ENCODE measurements at places on chromosomes 4 and X.

GRCh38 chr4:10891866-10892265 lies 207.3 kb upstream of the CLNK start:
- DNase-seq: no peak

- DNase-seq: no peak
Observed at GRCh38 chr4:183670251-183670650, 11.2 kb downstream of the TRAPPC11 start.

DNA sequence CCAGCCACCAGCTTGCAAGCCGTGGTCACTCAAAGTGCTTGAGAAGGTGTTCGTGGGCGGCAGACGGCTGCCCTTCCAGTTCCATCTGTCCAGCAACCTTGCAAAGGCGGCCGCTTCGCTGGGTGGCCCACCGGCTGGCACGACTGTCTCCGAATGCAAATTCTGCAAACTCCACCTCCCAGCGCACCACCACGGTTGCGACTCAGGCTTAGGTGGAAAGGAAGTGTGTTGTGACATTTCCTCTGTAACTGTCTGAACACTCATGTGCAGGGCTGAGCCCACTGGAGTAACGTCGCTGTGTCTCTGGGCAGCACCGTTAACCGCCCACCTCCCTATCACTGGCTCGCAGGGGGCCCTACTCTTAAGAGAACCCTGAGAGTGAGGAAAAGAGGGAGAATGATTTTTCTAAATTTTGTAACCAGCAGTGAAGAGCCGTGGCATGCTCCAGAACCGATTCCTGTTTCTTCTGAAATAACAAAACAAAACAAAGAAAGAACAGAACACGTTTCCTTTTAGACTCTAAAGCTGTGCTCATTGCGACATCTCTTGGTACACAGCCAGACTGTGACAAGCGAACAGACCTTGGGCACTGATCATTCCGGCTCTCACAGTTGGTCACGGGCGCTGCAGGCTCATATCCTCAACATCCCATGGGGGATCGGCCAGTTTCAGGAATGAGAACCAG lies at the start of gene P2RY8:
Gene P2RY8, minus strand, starts transcription at position 155 of the 685 bp plus-strand sequence. CDS start 70,627 bp downstream, outside the sequence.
- DNase-seq: peak; percentile 79

DNA sequence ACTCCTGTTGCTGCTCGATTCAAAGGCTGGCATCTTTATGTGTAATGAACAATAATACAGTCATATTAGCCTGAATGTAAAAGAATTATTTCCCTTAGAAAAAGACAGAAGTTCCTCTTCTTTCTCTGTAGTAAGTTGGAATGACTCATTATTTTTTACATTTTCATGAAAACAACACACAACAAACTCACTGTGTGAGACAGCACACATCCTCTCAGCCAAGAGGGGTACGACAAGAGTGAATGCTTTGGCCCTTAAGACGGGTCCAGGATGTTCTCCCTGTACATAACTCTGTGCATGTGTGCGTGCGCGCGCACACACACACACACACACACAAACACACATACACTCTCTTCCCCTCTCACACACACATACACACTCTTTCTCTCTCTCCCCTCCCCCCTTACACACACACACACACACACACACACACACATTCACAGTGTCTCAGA lies 72.8 kb downstream of the MANBA start:
- no peak for DNase-seq

Measured in sigmoid colon (tissue), 7 donors.